SHP77 (cell line): ENCODE measurements at places on chromosomes 7 and 10.

- no peak for DNase-seq
These were observed 411.0 kb upstream of the DPP6 start for GRCh38 chr7:153641199-153641598.

GRCh38 chr10:83943049-83943448 lies 196.3 kb upstream of the GHITM start:
- DNase-seq = no peak

DNA sequence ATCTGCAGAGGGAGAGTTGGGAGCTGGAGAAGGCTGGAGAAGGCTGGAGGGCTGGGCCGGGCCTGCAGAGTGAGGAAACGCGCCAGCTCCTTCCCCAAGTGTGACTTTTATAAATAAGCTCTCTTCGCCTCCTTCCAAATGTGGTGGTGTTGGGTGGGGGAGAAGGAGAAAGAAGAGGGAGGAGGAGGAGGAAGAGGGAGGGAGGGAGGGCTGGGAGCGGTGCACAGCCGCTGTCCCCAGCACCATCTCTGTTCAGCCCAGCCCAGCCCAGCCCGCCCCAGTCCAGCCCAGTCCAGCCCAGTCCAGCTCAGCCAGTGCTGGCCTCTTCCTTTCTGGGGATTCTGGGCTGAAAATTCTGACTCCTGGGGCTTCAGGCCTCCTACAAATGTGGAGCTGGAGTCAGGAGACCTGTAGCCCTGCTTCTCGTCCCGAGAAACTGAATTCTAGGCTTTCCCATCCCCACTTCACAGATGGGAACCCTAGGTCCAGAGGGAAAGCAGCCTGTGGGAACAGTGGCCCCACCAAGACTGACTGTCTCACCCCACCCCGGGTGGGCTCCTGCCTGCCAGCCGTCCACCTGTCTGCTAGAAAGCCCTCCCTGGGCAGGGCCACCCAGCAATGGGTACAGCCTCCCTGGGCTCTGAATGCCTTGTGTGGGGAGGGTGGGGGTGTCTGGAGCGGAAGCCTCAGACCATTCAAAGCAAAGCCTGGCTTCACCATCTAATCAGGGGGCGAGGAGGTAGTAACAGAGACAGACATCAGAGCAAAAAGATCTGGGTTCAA lies 2.3 kb downstream of the STX1A start:
- DNase-seq = no peak

DNA sequence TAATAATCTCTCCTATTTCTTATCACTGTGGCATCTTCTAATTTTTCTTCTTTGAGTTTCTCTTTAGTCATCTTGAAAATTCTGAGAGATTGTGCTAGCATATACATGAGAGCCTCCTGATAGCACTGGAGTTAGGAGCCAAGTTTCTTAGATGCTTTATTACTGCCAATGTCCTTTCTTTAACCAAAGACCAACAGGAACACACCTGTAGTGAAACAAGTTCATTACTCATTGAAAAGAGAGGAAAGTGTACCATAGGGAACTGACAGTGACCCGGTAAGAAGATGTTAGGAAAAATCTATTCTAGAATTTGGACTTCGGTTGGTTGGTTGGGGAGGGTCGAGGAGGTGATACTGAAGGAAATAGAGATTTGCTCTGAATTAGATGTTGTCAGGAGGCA lies 27.1 kb upstream of the CD36 start:
- no peak for DNase-seq

GRCh38 chr7:107501593-107501992 lies 31.7 kb downstream of the GPR22 start:
- no peak for DNase-seq

- no peak for DNase-seq
These were observed 365.9 kb downstream of the PHTF2 start for GRCh38 chr7:78164459-78164858.

DNA sequence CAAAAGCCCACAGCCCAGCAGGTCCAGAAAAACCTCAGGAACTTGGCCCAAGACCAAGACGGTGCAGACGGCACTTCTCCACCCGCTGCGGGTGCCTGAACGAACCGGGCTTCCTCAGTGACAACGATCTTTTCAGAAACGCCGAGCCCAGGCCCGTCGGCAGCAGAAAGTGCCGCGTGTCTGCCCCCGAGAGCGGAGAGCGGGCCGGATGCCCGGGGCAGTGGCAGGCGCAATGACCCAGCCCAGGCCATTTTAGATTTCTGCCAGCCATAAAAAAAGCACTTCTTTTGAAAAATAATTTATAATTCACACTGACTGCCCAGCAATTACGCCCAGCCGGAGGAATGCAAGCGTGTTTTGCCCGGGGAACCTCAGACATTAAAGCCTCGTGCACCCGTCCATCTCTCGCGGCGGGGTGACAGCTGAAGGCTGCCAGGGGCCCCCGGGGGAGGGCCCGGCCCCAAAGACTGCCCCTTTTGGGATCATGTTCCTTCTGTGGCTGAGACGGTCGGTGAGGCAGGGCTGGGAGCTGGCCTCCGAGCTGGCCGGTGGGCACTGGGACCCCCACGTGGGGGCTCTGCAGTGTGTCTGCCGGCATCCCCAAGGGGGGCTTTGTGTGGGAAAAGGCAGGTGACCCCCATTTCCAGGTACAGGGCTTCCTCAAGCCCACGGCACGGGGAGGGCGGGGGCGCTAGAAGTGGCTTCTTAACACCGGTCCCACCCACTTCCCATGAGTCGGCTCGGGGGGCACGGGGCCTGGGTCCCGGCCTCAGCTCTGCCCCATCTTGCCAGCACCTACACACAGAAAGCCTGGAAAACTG lies 71.3 kb upstream of the PDGFA start:
- DNase-seq = no peak

DNA sequence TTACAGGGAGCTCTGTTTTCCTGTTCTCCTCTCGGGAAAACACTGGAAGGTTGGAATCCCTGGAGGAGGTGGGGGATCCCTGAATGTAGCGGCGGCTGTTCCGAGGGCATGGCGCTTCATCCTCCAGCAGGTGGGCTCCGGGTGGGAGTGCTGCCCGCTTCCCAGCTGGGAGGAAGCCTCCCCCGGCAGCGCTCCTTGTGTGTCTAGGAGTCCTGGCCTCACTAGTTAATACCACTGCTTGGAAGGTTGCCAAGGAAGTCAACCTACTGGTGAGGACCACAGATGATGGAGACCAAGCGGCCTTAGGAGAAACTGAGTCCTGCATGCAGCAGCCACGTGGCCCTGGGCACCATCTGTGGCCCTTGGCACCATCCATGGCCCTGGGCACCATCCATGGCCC lies 151.9 kb upstream of the PFKP start:
- no peak for DNase-seq
